GM20000 (cell line): ENCODE measurements at places on chromosomes 7 and 10.

GRCh38 chr10:81280497-81281479 is 594.2 kb upstream of the NRG3 start:
- no peak for DNase-seq

DNA sequence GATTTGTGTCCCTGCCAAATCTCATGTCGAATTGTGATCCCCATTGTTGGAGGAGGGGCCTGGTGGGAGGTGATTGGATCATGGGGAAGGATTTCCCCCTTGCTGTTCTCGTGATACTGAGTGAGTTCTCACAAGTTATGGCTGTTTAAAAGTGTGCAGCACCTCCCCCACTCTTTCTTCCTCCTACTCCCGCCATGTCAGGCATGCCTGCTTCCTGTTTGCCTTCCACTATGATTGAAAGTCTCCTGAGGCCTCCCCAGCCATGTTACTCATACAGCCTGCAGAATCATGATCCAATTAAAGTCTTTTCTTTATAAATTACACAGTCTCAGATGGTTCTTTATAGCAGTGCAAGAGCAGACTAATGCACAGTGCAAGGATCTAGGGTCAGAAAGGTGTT is 75.4 kb downstream of the CALD1 start:
- no peak for DNase-seq

DNA sequence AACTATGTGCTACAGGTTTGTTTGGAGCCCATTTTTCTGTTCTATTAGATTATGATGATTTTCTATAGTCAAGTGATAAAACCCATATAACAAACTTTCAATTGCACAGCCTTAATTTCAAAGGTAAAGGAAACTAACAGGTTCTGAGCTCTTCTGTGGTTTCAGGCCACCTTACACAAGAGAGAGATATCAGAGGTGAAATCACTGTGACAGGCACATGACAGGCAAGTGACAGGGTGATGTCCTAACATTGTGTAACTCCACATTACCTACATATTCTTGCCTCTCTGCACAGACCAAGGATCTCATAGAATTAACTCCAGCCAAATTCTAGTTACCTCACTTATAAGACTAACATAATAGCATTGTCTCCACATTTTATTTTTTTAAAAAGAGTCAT is 35.0 kb downstream of the ZNF22 start:
- no peak for DNase-seq

GRCh38 chr10:110843031-110843430 is 28.7 kb upstream of the PDCD4 start:
- DNase-seq: peak; percentile 78
